MV-4-11 (cell line): ENCODE measurements at places on chromosomes 3 and 15.
A peak's percentile ranks its signal among the peaks of the same experiment; 100 is the strongest.

DNA sequence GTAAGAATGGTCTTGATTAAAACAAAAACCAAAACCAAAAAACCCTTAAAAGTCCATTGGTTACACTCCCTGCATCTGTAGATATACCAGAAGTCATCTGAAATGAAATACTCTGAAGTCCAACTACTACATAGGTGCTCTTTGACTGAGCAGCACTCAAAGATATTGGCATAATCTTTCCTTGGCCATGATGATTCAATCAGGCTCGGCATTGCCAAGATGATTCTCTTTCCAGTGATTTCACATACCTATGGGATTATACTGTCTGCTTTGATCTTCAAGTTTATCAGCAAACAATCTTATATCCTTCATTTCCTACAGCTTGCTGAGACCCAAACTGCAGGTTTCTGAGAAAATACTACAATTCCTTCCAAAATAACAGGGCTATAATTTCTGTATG, 35.9 kb upstream of the DIPK2A start:
- no peak for DNase-seq

- DNase-seq, result no peak
Observed at GRCh38 chr3:99825004-99825640, 7.5 kb downstream of the CMSS1 start.

DNA sequence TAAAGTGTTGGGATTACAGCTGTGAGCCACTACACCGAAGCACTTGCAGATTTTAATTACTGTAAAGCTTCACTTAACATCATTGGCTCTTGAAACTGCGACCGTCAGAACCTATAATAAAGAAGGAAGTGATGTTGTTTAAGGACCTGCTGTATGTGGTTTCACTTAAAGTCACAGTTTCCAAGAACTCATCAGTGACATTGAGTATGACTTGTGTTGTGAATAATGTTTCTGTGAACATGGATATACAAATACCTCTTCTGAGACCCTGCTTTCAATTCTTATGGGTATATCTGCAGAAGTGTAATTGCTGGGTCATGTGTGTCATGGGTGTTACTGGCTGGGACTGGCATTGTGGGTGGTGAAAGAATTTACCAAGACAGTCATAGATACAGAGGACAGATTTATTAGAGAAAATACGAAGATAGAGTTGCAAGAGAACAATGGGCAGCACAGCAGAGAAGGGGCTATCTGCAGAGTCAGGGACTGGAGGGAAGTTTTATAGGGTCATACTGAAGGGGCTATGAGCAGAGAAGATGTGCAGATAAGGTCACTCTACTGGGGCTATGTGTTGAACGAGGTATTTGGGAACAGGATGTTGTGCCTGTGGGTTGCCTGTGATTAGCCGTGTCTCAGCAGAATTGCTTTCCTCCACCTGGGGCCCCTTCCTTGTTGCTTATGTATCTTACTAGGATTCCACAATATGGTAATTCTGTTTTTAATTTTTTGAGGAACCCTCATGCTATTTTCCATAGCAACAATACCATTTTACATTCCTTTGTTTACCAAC, 4.5 kb downstream of the NDUFB5 start:
- peak; percentile 76 for DNase-seq

- peak; percentile 11 for DNase-seq
Observed at GRCh38 chr15:90529371-90530249, at the start of gene CRTC3. CRTC3 (plus strand) TSS chr15:90529923; CDS start chr15:90530072, 149 bp downstream.

DNA sequence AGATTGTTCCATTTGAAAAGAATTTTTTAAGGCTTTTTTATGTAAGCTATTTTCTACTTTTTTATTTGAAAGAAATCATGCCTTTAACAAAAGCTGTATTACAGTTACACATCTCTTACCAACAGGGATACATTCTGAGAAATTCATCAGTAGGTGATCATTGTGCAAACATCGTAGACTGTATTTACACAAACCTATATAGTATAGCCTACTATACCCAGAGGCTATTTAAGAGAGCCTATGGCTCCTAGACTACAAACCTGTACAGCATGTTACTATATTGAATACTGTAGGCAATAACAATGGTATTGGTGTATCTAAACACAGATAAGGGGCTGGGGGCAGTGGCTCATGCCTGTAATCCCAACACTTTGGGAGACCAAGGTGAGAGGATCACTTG, 43.1 kb downstream of the PEAK1 start:
- no peak for DNase-seq

DNA sequence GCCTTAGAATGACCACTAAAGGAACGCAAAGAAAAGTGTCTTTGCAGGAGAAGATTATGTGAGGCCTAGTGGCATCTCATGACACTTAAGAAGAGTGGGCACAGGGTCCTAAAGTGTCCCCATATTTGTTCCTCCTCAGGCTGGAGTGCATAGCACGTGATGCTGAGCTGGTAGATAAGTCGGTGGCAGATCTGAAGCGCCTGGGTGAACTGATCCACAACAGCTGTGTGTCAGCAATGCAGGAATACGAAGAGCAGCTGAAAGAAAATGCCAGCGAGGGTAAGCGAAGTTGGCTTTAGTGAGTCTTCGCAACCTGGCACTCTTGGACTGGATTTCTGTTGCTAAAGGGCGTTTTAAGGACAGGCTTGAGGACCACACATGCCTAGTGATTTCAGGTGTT, 92.6 kb downstream of the CHD2 start:
- no peak for DNase-seq

DNA sequence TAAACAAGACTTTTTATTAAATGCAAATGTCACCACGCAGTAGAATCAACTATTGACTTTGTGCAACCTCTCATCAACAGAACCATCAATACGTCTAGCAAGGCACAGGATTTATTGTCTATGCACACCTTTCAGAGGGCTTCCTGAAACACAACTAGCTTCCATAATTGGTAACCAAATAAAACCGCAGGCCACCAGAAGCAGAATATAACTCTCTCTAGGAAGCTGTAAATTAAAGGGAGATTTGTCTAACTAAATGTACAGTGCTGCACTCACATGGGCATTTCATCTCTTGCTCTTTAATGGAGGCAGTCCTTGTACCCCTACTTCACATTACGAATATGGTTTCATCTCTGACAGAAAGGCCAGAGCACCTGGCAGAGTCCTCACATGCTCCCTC, 93.0 kb downstream of the FHIT start:
- DNase-seq, result no peak

DNA sequence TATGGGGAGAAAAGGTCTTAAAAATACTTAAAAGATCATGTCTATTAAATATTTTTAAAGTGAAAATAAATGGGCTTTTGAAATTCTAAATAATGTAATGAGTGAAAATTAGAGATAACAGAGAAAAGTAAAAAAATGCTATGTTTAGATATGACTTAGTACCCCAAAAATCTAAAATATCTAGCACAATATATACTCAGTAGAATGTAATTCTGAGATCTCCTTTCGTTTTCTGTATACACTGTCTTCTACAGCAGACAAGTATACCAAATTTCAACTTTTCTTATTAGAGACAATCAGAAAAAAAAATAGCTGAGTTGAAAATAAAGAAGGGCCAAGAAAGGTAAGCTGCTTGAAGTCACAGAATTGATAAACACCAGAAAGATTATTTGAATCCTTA, 140.8 kb downstream of the ADAM10 start:
- DNase-seq, result no peak

- DNase-seq, result no peak
Observed at GRCh38 chr3:11381563-11381962, 109.4 kb downstream of the ATG7 start.

DNA sequence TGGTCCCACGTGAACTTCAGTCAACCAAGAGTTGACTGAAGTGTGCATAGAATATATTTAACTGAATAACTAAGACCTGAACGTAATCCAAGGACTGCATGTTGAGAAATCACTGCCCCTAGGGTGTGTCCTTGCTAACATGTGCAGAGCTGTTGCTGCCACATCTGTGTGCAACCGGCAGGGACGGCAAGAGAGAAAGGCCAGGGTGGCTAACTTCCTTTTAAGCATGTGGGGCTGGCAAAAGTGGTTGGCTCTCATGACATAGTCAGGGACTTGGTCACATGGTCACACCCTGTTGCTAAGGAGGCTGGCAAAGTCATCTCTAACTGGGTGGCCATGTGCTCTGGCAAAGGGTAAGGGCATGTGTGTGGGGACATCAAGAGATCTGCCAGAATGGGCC, 52.4 kb downstream of the GASK1A start:
- DNase-seq, result peak; percentile 37
